ENCODE measurements at places on chromosomes 1 and 21. TPM values are rescaled to one million over a fixed set of nuclear protein-coding genes. Genes with fewer than 3 reads are reported as not detected.

RNU1-2 gene
- total RNA-seq, result under 0.01 TPM

GJC2 gene
- total RNA-seq, result 1.1 TPM

GBP6 gene
- not detected for total RNA-seq

C1orf141 gene
- total RNA-seq, result not detected

- no peak for DNase-seq
Measured at GRCh38 chr1:29372108-29372507, 135.8 kb downstream of the PTPRU start.

GRCh38 chr1:203640723-203641502 lies 14.3 kb downstream of the ATP2B4 start:
- DNase-seq, result no peak

- DNase-seq, result no peak
Measured at GRCh38 chr1:17622823-17623222, 83.3 kb downstream of the ARHGEF10L start.

- DNase-seq, result no peak
Measured at GRCh38 chr1:203308328-203308922, 3.1 kb downstream of the BTG2 start.

- DNase-seq, result no peak
Measured at GRCh38 chr1:117753232-117753631, 147.4 kb downstream of the TENT5C start.

- DNase-seq, result no peak
Measured at GRCh38 chr1:36890776-36891175, 143.5 kb downstream of the GRIK3 start.

GRCh38 chr1:247531937-247532336 lies 4.3 kb downstream of the OR2C3 start:
- no peak for DNase-seq

All from IMR-90 (cell line).